Activated gamma-delta T cell (primary cell): ENCODE measurements at places on chromosomes 4 and X.

GRCh38 chr4:133145758-133146573, 3.1 kb upstream of the PCDH10 start:
- no peak for DNase-seq

GRCh38 chr4:75781305-75781704, 56.9 kb downstream of the USO1 start:
- DNase-seq: no peak

GRCh38 chrX:12825801-12826200, 34.6 kb downstream of the PRPS2 start:
- no peak for DNase-seq

- DNase-seq: no peak
These were observed 76.1 kb upstream of the FHDC1 start for GRCh38 chr4:152860046-152860445.

- no peak for DNase-seq
These were observed 2750.2 kb downstream of the ARAP2 start for GRCh38 chr4:33494150-33494549.

DNA sequence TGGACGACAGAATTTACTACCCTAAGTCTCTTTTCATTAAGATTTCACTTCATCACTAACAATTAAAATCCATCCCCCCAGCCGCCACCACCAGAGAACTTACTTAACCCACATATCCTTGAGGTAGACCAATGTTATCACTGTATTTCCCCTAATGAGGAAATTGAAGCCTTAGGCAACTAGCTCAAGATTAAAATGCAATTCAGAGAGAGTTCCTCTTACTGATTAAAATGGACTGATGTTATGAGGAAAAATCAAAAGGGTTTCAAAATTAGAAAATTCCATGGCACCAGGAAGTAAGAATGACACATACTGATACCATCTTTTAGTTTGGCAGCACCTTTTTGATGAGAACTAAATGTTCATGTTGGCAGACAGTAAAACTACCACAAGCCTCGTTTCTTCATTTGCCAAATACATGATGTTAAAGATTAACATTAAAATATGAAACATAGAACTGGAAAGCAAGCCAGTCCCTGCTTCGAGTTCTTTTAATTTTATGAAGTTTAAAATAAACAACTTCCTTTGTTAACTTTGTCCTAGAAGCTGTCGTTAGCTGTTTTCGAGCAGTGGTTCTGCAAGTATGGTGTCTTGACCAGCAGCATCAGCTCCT, 69.3 kb upstream of the CCDC160 start:
- no peak for DNase-seq

DNA sequence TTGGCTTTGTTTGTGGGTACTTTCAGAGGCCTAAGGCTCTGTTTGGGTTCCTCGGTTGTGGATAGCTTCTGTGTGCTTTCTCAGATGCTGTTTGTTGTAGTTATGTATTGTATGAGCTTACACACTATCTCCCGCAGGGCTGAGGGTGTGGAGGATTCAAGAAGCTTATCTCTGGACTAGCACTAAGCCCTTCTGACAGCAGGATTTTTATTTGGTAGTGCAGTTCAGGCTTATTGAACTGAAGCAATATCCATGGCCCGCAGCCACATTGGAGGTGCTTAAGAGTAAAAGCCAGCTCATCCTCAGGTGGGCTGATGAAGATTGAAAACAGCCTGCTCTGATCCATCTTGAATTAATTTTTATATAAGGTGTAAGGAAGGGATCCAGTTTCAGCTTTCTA, 128.2 kb downstream of the RASGEF1B start:
- no peak for DNase-seq

GRCh38 chr4:38983787-38984598, 48.2 kb downstream of the TMEM156 start:
- DNase-seq: no peak

DNA sequence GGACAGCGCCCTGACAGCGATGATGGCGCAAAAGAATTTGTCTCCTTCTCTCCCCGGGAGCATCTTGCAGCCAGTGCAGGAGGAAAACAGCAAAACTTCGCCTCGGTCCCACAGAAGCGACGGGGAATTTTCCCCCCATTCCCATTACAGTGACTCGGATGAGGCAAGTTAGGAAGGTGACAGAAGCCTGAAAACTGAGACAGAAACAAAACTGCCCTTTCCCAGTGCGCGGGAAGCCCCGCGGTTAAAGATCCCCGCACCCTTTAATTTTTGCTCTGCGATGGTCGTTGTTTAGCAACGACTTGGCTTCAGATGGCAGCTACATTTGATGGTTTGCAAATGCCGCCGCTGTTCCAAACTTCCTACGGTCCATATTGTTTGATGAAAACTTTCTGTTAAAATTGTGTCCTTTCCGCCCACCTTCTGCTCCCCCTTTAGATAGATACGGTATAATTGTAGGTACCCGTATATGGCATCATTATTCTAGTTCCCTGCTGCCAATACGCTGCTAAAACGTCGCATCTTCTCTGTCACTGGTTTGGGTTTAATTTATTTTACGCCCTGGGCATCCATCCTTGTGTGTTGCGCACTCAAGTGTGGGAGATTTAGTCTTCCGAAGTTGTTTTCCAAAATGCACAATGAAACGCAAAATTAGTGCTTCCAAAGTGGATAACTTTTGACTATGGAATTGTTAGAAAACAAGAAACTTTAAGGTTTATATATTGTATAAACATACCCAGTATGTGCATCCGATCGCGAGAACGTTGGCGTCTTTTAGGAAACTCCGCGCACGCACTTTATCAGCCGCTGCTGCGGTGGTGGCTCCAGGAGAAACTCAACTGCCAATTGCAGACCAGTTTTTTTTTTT, 1.5 kb downstream of the ATOH1 start:
- DNase-seq: no peak

GRCh38 chr4:17029964-17030363, 131.5 kb upstream of the LDB2 start:
- no peak for DNase-seq

DNA sequence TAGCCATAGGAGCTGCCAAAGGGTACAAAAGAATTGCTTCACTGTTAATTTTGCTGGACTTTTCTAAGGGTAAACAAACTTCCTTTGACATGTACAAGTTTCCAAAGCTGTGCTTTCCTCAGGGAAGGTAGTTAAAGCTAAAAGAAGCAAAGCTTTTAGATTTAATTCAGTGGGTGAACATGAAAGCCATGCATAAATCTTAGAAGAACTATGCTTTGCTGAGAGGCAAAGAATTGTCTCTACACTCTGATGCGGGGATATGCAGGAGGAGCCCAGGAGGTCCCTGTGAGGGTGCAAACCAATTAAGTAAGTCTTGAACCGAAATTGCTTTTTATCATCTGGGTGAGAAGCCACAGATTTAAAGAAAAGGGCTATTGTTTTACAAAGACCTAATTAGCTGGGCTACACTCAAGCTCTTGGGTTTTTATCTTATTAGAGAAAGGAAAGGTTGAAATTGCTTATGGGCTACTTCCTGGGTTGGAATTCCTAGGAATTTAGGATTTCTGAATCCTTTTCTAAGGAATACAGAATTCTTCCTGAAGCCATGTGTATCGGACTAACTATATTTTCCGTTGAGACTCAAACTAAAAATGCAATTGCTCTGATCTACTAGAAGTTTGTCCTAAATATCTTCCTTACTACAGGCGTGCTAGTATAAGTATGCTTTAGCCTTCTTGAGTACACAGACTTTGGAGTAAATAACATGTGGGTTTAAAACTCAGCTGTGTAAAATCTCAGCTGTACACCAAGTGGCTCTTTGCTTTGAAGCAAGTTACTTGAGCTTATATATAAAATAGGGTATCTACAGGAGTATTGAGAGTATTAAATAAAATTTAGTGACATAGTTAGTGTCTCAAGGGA, 188.4 kb upstream of the ANK2 start:
- no peak for DNase-seq

DNA sequence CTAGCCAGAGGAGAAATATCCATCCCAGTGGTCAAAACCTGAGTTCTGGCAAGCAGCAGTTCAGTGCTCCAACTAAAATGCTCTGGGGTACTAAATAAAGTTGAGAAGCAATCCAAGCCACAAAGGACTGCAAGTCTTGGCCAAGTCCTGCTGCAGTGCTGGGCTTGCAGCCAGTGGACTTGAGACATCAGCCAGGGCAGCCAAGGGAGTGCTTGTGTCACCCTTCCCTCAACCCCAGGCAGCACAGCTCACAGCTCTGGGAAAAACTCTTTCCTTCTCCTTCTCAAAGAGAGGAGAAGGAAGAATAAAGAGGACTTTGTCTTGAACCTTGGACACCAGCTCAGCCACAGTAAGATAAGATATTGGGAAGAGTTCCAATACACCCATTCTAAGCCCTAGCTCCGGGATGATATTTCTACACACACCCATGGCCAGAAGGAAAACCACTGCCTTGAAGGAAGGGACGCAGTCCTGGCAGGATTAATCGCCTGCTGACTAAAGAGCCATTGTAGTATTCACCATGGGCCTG, 99.8 kb downstream of the PTCHD1 start:
- DNase-seq: no peak

DNA sequence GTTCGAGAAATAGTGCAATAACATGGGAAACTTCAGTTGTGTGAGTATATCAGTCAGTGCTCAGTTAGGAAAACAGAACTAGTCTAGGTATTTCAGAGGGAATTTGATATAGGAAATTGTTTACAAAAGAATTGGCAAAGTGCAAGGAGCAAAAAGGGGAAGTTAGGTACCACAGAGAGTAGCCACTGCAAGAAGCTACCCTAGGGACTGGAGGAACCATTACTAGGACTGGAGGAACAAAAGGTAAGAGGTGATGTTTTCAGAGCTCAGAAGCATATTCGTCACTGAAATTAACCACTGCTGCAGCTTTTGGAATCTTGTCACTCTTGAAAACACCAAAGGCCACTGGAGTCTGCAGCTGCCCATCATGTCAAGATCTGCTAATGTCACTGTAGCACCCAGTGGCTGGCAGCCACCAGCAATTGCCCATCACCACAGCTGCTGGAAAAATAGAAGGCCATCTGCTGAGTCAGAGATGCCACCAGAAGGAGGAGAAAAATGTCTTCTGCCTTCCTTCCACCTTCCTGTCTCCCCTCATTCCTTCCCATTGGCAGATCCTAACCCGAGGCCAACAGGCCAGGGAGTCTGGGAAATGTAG, 160.6 kb upstream of the RPS6KA3 start:
- DNase-seq: no peak

DNA sequence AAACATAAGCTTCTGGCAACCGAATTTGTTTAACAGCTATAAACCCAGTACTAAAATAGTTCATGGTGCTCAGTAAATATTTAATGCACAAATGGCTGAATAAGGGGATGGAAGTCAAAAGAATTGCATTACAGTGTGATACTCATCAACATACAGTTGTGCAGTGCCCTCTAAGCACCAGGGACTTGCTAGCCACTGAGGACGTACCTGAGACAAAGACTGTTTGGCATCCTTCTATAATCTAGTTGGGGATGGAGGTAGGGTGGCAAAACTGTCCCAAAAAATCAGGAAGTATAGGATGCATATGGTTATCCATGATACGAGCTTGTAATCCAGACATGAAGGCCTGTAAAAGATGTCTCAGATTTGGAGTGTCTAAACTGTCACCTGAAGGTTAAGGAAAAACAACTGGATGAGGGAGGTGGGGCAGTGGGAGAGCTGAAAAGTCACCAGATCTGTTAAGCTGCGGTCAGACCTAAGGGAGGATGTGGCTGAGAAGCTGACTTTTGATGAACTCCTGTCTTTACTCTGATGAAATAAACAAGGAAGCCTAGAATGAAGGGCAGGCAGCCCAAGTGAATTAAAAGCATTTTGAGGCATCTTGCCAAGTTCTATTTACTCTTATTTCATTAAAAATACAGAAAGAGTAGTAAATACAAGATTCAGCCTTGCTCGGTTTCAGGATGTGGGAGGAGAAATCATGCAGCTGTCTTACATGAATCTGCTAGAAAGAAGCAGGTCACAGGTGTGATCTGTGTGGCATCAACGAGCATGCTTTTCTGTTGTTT, 12.0 kb upstream of the CD38 start:
- DNase-seq: no peak

DNA sequence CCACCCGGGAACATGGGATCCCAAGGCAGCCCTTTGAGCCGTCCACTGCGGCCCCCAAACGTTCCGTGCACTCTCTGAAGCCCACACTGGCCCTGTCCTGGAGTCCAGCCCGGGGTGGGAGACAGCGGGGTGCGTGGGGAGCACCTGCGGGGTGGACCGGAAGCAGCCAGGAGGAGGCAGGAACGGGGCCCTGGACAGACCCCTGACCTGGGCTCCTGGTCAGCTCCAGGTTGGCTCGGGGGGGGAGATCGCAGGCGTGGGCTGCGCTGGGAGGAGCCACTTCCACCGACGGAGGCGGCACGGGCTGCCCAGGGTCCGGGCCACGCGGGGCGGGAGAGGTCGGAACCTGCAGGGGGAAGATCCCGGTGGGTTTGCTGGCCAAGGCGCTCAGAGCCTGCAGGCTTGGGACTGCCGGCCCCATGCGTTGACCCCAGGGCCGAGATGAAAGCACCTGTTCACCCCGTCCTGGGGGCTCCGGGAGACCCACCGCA, 5.7 kb upstream of the PLCXD1 start:
- no peak for DNase-seq

GRCh38 chr4:29175291-29175690, 1544.9 kb upstream of the PCDH7 start:
- DNase-seq: no peak

GRCh38 chr4:7367864-7368277, 66.9 kb downstream of the PSAPL1 start:
- DNase-seq: no peak

- no peak for DNase-seq
These were observed 31.8 kb downstream of the PLAC8 start for GRCh38 chr4:83082777-83083176.

DNA sequence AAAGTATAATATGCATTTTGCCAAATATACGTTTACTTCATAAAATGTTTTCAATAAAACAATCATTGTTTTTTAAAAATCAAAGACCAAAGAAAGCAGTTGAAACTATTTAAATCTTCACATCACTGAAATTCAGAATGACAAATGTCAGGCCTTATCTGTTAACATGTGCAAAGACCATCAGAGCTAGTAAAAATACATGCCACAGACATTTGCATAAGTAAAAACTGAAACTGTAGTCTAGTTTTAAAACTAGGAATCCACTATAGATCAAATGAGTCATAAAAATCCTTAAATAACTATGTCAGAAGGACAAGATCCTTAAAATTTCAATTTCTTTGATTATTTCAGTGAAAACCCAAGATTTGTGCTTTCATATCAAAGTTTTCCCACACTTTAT, 24.8 kb downstream of the KLHL15 start:
- no peak for DNase-seq

GRCh38 chr4:3106339-3107186, 32.1 kb downstream of the HTT start:
- peak; percentile 54 for DNase-seq

DNA sequence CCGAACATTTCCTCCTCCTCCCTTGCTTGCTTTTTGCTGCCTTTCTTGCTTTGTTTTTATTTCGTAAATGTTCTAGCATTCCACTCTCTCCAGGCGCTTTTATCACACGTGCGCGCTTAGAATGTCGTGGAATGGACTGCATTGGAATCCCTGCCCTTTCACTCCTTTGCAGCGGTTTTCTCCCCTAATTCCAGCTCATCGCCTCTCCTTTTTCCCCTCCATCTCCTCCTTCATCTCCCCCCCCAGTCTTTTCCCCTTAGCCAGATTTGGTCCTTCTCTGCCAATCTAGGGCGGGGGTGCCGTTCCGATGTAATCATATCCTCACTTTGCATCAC, 579 bp downstream of the OGT start:
- no peak for DNase-seq
